Epithelial cell of umbilical artery (primary cell): ENCODE measurements at places on chromosomes 1 and 21. TPM values are rescaled to one million over a fixed set of nuclear protein-coding genes. Genes with fewer than 3 reads are reported as not detected.

THEM4 gene
- total RNA-seq, result 14.0 and 15.7 TPM in 2 replicates

KCNA3 gene
- not detected in 2 replicates for total RNA-seq

PADI2 gene
- total RNA-seq, result not detected in 2 replicates

DMRTA2 gene
- not detected in 2 replicates for total RNA-seq

NES gene
- total RNA-seq, result 154 and 164 TPM in 2 replicates

BARHL2 gene
- total RNA-seq, result not detected in 2 replicates

SAMSN1 gene
- 1.2 and 9.4 TPM in 2 replicates for total RNA-seq

ZNF683 gene
- not detected in 2 replicates for total RNA-seq

KIF21B gene
- total RNA-seq, result 0.65 and 1.1 TPM in 2 replicates

ANKRD35 gene
- total RNA-seq, result 0.32 and 0.46 TPM in 2 replicates

VHLL gene
- not detected in 2 replicates for total RNA-seq

ZNF362 gene
- total RNA-seq, result 1.9 and 3.2 TPM in 2 replicates

CRNN gene
- total RNA-seq, result not detected in 2 replicates

OBSCN gene
- 1.1 and 1.3 TPM in 2 replicates for total RNA-seq
